ENCODE measurements at places on chromosomes 6 and 20. TPM values are rescaled to one million over a fixed set of nuclear protein-coding genes. Genes with fewer than 3 reads are reported as not detected.

The SLC17A9 gene
- 24.2 TPM for total RNA-seq

The CDK19 gene
- 10.1 TPM for total RNA-seq

The PKIB gene
- 170 TPM for total RNA-seq

The SNAI1 gene
- 4.2 TPM for total RNA-seq

The LAMA2 gene
- 6.4 TPM for total RNA-seq

The TMEM244 gene
- total RNA-seq: not detected

The FOXQ1 gene
- not detected for total RNA-seq

The GPLD1 gene
- total RNA-seq: 15.3 TPM

The SLC35D3 gene
- total RNA-seq: 1.5 TPM

All from GM23338 (cell line).